ENCODE measurements at places on chromosomes 3 and 15. TPM values are rescaled to one million over a fixed set of nuclear protein-coding genes. Genes with fewer than 3 reads are reported as not detected.

- DNase-seq: no peak
- no peak overlapping the region for H3K27ac ChIP-seq
- no peaks in the 10 kb centered on the region for H3K27me3 ChIP-seq
- H3K4me1 ChIP-seq: no peaks in the 10 kb centered on the region
- no peak overlapping the region for H3K4me3 ChIP-seq
These were observed 24.1 kb downstream of the GABPB1 start for GRCh38 chr15:50330921-50331320.

GRCh38 chr3:108450444-108450843 is 60.0 kb downstream of the MYH15 start:
- no peak overlapping the region for H3K4me3 ChIP-seq
- DNase-seq: no peak
- no peak overlapping the region for H3K27ac ChIP-seq
- no peaks in the 10 kb centered on the region for H3K36me3 ChIP-seq
- no peaks in the 10 kb centered on the region for H3K27me3 ChIP-seq

The TERC gene
- 18.4 TPM for total RNA-seq

The PLCH1 gene
- total RNA-seq: not detected

The LDHAL6B gene
- total RNA-seq: not detected

The ABI3BP gene
- total RNA-seq: 15.3 TPM

DNA sequence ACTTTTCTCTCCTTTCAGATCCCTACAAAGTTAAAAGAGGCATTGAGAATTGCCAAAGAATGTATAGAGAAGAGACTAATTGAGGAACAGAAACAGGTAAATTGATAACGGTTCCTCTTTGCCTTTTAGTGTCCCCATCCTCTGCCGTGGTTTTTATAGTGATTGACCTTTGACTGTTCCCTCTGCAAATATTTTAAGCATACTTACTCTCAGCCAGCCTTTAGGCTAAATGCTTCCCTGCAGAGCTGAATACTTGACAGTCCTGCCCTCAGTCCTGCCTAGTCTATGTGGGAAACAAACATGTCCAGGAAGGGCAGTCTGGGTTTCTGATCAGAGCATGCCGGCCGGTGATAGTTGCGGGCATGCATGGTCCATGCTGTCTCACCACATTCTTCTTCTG is 24.7 kb downstream of the PDHB start:
- H3K27me3 ChIP-seq: no peaks in the 10 kb centered on the region
- no peaks in the 10 kb centered on the region for H3K36me3 ChIP-seq
- no peak for DNase-seq
- no peaks in the 10 kb centered on the region for H3K4me1 ChIP-seq

DNA sequence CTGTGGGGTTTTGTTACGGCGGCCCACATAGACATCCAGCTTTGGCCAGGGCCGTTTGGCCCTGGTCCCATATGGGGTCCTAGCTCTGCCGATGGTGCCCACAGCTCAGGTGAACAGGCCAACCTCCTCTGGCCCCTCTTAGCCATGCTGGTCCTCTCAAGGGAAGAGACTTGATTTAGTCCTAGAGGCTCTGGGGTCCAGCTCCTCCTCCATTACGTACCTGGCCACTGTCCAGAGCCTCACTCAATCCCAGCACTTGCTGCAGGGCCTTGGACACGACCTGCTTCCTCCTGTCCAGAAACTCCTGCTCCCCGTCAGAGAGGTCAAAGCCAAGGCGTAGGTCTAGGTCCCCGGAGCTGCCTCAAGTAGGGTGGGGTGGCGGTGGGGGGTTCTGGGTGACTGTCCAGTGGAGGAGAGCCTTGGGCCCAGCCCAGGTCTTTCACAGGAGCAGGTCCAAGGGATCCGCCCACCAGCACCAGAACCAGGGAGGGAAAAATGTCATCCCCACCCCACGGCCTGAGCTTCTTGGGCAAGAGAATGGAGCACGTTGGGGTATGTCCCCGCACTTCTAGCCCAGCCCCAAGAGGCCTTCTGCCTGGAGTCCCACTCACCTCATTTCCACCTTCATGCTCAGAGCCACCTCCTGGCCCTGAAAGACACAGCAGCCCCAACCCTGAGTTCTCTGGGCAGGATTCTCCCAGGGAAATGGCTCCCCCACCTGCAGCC is 6.8 kb downstream of the PLA2G4F start:
- H3K4me1 ChIP-seq: peaks cover 24% of the 10 kb centered on the region
- H3K36me3 ChIP-seq: no peaks in the 10 kb centered on the region
- H3K27ac ChIP-seq: no peak overlapping the region
- no peak for DNase-seq
- H3K4me3 ChIP-seq: no peak overlapping the region
- no peaks in the 10 kb centered on the region for H3K27me3 ChIP-seq

DNA sequence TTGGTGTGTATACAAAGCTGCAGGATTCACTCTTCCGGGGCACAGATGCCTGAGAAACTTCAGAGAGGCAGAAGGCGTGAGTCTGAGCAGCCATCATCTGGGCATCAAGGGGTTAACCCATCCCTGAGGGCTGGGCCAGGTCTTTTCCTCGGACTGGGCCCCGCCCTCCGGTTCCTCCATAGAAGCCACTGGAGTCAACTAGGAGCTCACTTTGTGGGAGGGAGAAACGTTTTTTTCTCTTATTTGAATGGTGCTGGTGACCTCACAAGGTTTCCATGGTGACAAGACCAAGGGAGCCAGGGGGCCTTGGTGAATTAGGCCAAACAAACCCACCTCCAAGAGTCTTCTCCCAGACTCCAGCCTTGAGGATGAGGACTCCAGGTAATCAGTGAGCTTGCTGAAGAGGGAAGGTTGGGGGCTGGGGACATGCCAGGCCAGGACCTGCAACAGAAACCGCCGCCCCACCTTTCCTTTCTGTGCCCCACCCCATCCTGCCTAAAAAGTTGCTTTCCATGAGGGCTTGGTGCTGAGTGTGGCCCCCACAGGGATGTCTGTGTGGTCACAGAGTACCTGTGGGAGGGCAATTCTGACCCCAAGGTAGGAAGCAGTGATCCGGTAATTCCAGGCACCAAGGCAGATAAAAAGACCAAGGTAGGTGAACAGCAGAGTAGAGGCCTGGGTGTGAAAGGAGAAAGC is 14.8 kb upstream of the INSYN1 start:
- no peak overlapping the region for H3K4me3 ChIP-seq
- no peak for DNase-seq
- no peaks in the 10 kb centered on the region for H3K27me3 ChIP-seq
- H3K36me3 ChIP-seq: no peaks in the 10 kb centered on the region
- H3K27ac ChIP-seq: no peak overlapping the region

The DOCK3 gene
- 0.69 TPM for total RNA-seq

GRCh38 chr15:66935688-66936087 is 129.7 kb upstream of the SMAD3 start:
- peak overlapping the region; percentile 50 for H3K4me3 ChIP-seq
- no peak for DNase-seq
- H3K36me3 ChIP-seq: no peaks in the 10 kb centered on the region
- H3K27ac ChIP-seq: peak overlapping the region; percentile 60
- H3K27me3 ChIP-seq: peaks cover 20% of the 10 kb centered on the region
- no peaks in the 10 kb centered on the region for H3K4me1 ChIP-seq

GRCh38 chr3:18556001-18556408 is 130.9 kb upstream of the SATB1 start:
- peaks cover 3% of the 10 kb centered on the region for H3K4me1 ChIP-seq
- no peaks in the 10 kb centered on the region for H3K36me3 ChIP-seq
- no peak overlapping the region for H3K4me3 ChIP-seq
- no peaks in the 10 kb centered on the region for H3K27me3 ChIP-seq
- H3K27ac ChIP-seq: no peak overlapping the region
- DNase-seq: no peak

GRCh38 chr3:100695696-100696095 is 13.6 kb upstream of the TFG start:
- H3K4me1 ChIP-seq: peaks cover 4% of the 10 kb centered on the region
- H3K4me3 ChIP-seq: no peak overlapping the region
- H3K27ac ChIP-seq: no peak overlapping the region
- H3K36me3 ChIP-seq: no peaks in the 10 kb centered on the region
- H3K27me3 ChIP-seq: peaks cover 4% of the 10 kb centered on the region
- DNase-seq: no peak

The MASP1 gene
- 4.4 TPM for total RNA-seq

- no peak overlapping the region for H3K4me3 ChIP-seq
- H3K27ac ChIP-seq: no peak overlapping the region
- H3K4me1 ChIP-seq: no peaks in the 10 kb centered on the region
- H3K27me3 ChIP-seq: no peaks in the 10 kb centered on the region
- H3K36me3 ChIP-seq: no peaks in the 10 kb centered on the region
These were observed 180.0 kb downstream of the LSAMP start for GRCh38 chr3:116265320-116265695.

The PRR23E gene
- not detected for total RNA-seq

The ZNF660 gene
- total RNA-seq: 0.13 TPM

- no peaks in the 10 kb centered on the region for H3K27me3 ChIP-seq
- DNase-seq: no peak
- H3K4me1 ChIP-seq: no peaks in the 10 kb centered on the region
- no peaks in the 10 kb centered on the region for H3K36me3 ChIP-seq
These were observed 314.5 kb upstream of the CCDC54 start for GRCh38 chr3:107062787-107063186.

DNA sequence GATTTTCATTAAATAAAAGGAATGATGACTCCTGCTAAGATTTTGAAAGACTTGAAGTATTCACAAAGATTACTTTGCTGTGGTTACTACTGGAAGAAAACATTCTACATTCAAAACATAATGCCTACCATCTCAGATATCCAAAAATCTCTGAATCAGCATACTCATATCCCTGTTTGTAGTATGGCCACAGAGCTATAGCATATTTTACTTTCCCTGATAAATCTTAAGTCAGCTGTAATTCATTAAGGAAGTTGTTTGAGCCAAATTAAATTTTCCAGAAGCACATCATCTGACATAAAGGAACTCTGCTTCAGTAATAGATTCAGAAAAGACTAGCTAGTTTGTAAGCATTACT is 942.0 kb downstream of the ROBO1 start:
- no peak overlapping the region for H3K4me3 ChIP-seq
- no peaks in the 10 kb centered on the region for H3K36me3 ChIP-seq
- H3K27ac ChIP-seq: no peak overlapping the region
- no peak for DNase-seq
- no peaks in the 10 kb centered on the region for H3K27me3 ChIP-seq

The BCHE gene
- 1.2 TPM for total RNA-seq

Measured in gastrocnemius medialis (tissue), 4 donors.